ENCODE measurements at places on chromosomes 7 and 10.

DNA sequence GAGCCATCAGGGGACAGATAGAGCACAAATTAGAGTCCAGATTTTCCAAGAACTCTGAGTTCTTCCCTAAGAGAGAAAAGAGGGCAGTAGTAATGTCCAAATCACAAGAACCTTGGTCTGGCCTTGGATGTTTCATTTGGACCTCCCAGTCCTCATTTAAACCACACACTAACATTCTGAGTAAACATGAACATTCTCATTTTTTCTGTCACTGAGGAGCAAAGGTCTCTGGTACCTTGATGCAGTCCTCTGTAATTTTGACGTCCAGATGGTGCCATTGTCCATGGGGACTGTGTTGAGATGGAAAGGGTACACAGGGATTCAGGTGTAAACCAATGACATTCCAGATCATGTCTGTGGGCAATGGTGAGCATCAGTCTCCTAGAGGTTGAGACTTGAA is 225.4 kb upstream of the PHYHIPL start:
- DNase-seq, result no peak

DNA sequence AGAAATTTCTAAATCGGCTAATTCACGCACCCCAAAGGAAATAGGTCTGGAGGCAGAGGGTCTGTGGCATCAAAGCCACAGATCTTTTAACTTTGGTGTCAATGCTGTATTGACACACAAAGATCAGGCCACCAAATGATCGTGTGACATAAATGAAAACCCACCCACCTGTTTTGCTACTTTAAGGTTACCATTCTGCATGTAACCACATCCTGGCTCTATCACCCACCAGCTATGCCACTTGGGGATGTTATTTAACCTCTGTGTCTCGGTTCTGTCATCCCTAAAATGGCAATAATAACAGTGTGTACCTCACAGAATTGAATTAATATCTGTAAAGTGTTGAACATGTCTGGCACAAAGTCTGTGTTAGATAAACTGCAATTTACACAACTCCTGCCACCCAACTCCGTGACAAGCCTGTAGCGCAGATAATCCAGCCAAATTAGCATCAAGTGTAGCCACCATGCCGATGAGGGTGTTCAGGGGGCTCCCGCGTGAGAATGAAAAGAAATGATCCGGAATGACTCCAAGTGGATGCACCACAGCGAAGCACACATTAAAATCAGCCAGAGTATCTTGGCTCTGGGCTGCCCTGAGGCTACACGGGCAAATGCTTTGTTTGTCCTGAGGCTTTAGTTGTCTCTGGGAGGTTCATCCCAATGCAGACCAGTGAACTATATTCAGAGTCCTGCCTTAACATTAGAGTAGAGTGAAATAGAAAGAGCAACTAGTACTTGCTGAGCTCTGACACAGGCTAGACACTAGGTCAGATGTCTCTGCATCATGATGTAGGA is 158.4 kb upstream of the NEBL start:
- DNase-seq, result no peak

DNA sequence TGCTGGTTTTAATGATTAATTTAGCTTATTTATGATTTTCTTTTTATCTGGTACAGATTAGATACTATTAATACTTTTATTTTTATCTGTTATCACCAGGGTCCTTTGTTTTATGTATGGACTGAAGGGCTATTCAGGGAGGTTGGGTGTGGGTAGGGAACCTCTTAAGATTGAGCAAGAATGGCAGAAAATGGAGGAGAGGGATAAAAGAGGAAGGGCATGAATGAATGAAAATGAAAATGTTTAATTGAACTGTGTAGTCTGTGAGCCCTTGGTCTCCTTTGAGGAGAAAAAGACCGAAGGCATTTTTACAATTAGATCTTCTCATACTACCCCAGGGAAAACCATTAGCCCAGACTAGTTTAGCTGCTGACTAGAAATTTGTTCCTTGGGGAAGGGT is 93.1 kb downstream of the CDK14 start:
- no peak for DNase-seq

DNA sequence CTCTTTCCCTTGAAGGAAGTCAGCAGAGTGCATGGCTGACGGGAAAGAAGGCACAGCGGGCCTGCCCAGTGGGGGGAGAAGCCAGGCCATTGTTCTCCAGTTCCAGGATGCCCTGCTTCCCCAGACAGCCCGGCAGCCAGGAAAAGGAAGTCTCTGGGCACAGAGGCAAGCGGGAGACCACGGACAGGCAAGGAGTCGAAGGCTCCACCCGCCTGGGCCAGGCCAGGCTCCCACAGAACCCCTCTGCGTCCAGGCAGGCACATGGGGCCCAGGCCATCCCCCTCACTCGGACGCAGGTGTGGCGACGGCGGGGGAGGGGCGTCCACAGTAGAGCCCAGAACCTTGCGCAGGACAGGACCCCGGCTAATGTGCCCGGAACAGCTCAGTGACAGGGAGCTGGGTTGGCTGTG is 8.7 kb downstream of the GPR146 start:
- no peak for DNase-seq

DNA sequence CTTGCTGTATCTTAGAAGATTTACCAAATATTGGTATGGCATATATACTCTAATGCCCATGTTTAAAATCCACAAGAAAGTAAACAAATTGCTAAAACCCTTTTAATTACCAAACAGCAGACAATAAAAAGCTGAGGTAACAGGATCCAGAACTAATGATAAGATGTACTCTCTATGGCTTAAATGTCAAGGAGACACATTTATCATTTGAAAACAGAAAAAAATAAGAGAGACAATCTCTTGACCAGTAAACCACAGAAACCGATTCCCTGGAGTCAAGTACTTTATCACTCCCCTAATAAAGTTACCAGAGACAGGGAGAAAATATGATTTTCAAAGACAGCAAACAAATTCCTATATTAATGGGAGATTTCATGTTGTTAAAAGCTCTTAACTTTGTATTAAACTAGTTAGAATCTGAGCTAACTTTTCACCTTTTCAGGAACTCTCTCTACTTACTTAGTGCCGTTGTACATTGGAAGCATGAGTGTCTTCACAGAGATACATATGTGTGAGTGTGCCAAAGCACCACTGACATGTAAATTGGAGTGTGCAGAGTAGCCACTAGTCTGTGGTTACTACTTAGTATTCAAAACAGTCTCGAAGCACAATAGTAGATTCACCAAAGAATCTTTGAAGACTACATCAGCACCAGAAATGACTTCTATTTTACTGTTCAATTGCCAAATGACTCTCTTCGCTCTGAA is 44.2 kb downstream of the TSPAN12 start:
- DNase-seq, result no peak

DNA sequence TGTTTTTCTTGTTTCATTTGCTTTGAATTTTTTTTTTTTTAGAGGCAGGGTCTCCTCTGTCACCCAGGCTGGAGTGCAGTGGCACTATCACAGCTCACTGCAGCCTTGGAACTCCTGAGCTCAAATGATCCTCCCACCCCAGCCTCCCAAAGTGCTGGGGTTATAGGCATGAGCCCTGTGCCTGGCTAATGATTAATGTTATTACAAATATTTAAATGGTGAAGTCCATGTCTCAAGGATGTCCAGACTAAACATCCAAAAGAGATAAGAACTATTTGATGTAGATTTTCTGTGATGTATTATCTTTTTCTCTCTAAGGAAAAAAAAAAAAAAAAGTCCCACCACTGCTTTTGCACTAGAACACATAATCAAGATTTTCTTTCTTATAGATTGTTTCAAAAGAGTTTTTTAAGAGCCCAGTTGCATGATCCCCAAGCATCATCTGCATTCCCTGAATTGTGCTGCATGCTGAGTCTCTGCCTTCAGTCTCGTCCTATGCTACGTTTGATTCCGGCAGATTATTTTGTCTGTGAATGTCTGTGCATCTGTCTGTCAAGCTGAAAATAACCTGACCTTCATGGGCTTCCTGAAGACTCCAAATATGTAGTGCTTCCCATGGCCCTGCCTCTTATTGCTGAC is 33.4 kb downstream of the MACROH2A2 start:
- DNase-seq, result no peak

DNA sequence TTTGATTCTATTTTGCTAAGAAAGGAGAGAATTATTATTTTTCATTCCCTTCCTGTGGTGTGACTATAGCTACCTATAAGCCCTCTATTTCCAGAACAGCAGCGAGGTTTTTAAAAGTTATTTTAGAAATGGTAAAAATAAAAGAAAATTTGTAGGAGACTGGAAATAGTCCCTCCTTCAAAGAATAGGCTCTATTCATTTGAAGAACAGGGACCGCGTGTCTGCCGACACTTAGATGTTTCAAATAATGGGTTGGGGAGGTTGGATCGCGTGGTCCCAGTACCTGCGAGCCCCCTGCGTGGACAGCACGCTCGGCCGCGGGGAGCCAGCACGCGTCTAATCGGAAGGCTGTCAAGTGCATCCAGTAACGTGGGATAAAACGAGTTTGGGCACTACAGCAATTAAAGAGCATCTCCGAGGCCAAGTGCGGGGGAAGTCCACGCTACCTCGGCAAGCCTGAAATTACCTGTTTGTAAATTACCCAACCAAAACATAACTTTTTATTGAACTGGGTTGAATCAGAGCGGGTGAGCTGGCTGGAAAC is 1.0 kb downstream of the CACNA2D1 start:
- peak; percentile 70 for DNase-seq

DNA sequence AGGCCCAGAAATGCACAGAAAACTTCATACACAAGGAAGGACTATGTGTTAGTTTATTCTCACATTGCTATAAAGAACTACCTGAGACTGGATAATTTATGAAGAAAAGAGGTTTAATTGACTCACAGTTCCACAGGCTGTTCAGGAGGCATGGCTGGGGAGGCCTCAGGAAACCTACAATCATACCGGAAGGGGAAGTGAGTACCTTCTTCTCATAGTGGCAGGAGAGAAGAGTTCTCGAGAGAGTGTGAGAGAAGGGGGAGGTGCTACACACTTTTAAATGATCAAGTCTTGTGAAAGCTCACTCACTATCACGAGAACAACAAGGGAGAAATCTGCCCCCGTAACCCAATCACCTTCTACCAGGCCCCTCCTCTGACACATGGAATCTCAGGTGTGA is 16.8 kb upstream of the RAMP3 start:
- DNase-seq, result no peak

DNA sequence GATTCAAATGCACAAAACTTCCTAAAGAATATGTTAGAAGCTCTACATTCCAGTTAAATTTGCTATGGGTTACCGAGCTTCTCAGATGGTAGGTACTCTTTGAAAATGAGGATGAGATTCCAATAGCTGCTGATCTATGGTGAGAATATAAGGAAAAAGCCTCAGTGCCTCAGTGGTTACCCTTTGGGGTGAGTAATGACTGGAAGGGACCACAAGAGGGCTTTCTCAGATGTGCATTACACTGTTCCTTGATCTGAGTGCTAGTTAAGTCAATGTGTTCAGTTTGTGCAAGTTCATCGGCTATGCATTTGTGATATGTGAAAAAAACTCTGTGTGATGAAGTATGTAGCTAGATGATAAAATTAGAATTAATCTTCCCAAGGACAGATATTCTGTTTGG is 3.5 kb downstream of the NRCAM start:
- DNase-seq, result peak; percentile 68

DNA sequence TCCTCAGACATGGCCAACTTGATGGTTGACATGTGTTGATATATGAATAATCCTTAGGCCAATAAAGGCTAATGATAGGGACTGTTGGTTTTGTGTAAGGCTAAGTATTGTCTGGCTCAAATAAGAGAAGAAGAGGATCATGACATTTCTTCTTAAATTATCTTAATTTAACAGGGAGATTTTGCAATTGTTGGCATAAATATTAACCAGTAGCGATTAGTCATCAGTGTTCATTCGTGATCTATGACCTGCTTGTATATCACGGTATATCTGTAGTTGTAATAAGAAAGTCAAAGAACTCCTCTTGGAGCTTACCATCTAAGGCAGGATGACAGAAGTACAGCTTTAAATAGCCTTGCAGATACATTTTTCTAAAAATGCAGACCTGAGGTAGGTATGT is 196.4 kb downstream of the CREB5 start:
- DNase-seq, result no peak

GRCh38 chr10:35577926-35578617 is 27.1 kb upstream of the GJD4 start:
- DNase-seq, result no peak

- no peak for DNase-seq
Measured at GRCh38 chr7:158420591-158421340, 166.9 kb downstream of the PTPRN2 start.

- DNase-seq, result no peak
Measured at GRCh38 chr10:123884907-123885381, 6.7 kb downstream of the CPXM2 start.

DNA sequence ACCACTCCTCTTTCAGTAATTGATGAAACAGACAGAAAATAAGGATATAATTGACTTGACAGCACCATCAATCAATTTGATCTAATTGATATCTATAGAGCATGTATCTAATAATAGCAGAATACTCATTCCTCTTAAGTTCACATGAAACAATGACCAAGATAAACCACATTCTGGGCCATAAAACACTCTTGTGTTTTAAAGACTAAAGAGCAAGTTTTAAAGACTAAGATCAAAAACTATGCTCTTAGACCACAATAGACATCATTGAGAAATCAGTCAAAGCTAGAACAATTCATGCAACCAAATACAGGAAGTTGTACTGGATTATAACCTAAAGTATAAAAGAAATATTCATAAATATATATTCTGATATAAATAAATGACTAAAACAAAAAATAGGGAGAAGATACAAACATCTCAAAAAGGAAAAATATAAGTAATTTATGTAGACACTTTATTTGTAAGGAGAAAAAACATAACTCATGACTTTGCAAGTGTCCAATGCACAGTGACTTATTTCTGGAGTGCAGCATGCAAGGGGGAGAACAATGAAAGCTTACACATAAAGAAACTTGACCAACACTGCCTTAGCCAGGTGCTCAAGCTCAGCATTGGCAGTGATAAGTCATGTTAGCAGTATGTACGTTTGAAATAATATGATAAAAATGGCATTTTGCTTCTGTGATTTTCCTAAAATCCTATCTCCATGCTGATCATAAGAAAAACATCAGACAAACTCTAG is 312.7 kb upstream of the IGFBP3 start:
- DNase-seq, result no peak

DNA sequence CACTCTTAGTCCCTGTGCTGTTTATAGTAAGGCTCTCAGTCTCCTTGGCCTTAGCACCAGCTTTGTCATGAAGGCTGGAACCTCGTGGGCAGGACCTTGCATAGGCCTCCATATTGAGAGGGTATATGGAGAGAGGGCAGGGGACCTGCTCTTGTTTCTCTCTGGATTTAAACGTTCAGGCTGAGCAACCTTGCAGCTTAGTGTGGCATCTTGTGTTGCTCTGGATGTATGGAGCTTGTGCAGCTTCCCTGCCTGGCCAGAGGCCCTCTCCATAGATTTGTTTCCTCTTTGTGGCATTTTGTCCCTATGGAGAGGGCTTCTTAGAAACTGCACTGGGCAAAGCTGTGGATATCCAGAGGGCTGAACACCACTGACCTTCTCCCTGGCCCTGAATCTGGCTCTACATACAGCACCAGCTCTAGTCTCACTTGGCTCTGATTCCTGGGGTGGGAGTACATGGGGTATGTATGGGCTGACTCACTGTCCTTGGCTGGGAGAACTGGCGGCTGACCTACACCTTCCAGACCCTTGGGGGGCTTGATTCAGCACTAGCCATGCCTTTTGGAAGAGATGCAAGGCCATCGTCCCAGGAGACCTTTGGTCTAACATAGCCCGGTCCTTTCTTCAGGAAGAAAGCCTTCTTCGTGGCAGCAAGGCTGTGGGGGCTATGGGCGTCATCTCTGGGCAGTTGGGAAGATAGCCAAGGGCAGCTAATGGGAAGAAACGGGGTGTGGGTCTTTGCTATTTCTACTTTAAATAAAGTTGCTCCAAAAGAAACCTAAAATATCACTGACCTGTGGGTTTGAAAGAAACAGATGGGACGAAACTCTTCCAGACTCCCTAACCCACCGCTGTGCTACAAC is 30.5 kb downstream of the ITPRIP start:
- no peak for DNase-seq
